ENCODE measurements at places on chromosomes 1 and 21. TPM values are rescaled to one million over a fixed set of nuclear protein-coding genes. Genes with fewer than 3 reads are reported as not detected.

DNA sequence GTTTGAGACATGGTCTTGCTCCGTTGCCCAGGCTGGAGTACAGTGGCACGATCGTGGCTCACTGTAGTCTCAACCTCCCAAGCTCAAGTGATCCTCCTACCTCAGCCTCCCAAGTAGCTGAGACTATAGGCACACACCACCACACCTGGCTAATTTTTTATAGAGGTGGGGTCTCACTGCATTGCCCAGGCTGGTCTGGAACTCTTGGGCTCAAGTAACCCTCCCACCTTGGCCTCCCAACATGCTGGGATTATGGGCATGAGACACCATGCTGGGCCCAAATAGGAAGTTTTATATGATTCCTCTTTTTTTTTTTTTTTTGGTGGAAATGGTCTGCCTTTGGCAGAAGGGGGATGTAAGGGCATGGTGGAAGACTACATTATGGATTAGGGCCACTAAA is 6.1 kb upstream of the FNDC7 start:
- DNase-seq: no peak

- DNase-seq: no peak
Measured at GRCh38 chr1:202158810-202159533, 1.4 kb downstream of the PTPN7 start.

ADORA1 gene
- 1.6 TPM for total RNA-seq

GRCh38 chr1:159161001-159161718 is 10.3 kb upstream of the CADM3 start:
- peak; percentile 60 for DNase-seq

- DNase-seq: no peak
Measured at GRCh38 chr1:121546830-121547591, 362.2 kb downstream of the SRGAP2C start.

ASAP3 gene
- total RNA-seq: 27.3 TPM

SYT11 gene
- total RNA-seq: 1.2 TPM

DNA sequence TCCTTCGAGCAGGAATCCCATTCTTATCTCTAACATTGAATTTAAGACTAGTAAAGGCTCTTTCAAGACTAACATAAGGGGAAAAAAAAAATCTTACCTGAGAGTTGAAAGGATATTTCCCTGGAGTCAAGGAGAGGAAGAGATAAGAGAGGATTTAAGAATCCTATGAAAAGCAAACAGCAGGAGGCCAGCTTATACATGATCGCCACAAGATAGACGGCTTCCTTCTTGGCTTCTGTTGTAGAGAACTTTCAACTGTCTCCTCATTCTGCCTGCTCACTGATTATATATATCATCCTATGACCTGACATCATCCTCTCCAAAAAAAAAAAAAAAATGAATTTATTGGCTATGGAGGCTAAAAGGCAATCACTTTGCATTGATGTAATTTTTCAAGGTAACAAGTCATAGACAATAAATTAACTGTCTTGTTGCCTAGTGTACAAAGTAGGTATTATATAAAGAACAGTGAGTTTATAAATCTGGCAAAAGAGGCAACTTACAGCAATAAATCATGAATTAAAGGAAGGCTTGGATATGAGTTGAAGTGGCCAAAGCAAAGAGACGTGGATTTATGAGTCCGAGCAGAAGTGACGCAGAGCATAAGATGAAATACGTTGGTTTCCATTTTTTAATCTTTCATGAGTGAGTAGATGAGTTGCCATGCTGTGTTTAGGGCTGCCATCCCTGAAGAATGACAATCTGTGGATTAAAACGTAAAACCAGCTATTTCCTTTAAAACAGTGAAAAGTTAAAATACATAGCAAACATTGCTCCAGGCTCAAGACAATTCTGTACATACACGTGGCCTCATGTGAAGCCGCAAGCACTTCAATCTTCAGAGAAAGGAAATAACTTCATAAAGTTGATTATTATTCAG is at the start of gene UTS2:
Gene UTS2, minus strand, starts transcription at position 262 of the 880 bp plus-strand sequence. Its CDS starts 62 bp downstream, at position 200.
- no peak for DNase-seq

DNA sequence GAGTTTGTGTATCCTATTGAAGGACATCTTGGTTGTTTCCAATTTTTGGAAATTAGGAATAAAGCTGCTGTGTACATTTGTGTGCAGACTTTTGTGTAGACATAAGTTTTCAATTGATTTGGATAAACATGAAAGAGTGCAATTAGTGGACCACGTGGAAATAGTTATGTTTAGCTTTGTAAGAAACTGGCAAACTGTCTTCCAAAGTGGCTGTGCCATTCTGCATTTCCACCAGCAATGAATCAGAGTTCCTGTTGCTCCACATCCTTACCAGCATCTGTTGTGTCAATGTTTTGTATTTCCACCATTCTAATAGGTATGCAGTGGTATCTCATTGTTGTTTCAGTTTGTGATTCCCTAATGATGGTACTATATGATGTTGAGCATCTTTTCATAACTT is 46.5 kb downstream of the FH start:
- no peak for DNase-seq

GRCh38 chr1:54764922-54765561 is 719 bp upstream of the PARS2 start:
- no peak for DNase-seq

SLC30A7 gene
- total RNA-seq: 39.2 TPM

EPHA2 gene
- total RNA-seq: 15.7 TPM

DNA sequence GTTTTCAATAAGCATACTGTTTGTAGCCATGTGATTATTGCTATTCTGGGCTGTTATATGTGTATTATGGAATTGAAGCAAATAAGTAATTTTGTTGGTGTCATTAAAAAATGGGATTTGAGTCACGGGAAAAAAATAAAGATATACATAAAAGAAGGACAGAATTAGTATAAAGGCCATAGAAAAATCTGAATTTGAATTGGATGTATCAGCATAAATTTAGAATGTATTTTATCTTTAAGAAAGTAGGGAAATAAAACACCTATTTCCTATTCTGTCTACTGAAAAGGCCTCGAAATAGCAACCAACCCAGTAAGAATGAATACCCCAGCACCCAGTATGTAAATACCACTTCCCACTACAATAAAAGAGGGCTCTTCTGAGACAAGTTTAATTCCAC is 185.9 kb downstream of the SLC45A1 start:
- DNase-seq: no peak

DMRTA2 gene
- total RNA-seq: not detected

CHRNB2 gene
- total RNA-seq: 0.07 TPM

- DNase-seq: no peak
Measured at GRCh38 chr1:2789164-2789985, 12.1 kb downstream of the TTC34 start.

SLC2A1 gene
- total RNA-seq: 71.6 TPM

GRCh38 chr1:61561666-61562065 is 163.3 kb downstream of the TM2D1 start:
- no peak for DNase-seq

DNA sequence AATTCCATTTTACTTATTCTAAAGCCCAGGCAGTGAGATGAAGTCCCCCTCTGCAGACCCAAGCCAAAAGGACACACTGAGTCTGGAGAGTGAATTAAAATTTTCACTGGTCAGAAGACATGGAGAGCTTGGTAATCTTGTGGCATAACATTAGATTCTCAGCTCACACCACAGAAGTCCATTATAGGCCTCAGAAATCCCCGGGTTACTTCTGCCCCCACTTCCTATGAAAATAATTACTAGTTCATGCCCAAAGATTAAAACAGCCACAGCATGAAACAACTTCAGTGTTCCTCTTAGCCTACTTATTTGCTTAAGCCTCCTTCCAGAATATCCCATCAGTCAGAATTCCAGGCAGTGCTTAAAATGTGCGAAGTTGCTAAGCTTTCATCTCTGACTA is 123.3 kb downstream of the ZC3H11B start:
- no peak for DNase-seq

DNA sequence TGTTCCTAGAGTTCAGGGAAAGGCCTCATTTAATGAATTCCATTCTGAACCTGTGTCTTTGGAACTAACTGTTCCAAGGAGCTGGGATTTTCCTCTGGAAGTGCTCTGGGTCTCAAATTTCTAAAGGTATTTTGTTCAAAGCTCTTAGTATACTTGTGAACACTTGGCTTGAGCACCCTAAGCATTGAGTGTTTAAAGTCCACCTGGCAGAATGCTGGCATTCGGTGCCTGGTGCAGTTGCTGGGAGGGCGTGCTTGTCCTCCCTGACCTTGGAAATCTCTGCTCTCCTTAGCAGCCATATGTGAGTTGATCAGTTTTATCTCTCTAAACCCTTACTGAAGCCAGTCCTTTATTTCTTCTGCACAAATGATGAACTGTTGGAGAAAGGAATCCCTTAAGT is 3.0 kb downstream of the MTARC2 start:
- peak; percentile 67 for DNase-seq

GRCh38 chr1:201020721-201021629 is 2.5 kb downstream of the KIF21B start:
- peak; percentile 43 for DNase-seq

TBX19 gene
- total RNA-seq: 1.5 TPM

GRCh38 chr1:62688687-62689085 is 500 bp upstream of the DOCK7 start:
- peak; percentile 32 for DNase-seq

TMCC2 gene
- total RNA-seq: 0.88 TPM

- no peak for DNase-seq
Measured at GRCh38 chr1:116558571-116558970, 12.3 kb downstream of the CD58 start.

DNA sequence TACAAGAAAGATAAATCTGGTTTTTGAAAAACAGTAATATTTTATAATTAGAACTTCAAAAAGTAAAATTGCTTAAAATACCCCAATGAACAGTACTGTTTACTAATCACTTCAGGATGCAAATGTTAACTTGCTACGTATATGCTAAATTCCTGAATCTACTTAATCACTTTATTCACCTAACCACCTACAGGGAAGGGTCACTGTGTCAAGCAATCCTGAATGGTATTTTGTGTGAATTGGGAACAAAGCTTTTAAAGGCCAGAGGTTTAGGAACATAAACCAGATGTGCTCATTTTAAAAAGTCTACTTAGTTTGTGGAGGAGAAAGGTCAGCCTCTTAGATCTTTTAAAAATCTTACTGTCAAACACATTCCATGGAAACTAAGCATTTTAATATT is 1143.0 kb upstream of the ADGRL2 start:
- DNase-seq: no peak

DNA sequence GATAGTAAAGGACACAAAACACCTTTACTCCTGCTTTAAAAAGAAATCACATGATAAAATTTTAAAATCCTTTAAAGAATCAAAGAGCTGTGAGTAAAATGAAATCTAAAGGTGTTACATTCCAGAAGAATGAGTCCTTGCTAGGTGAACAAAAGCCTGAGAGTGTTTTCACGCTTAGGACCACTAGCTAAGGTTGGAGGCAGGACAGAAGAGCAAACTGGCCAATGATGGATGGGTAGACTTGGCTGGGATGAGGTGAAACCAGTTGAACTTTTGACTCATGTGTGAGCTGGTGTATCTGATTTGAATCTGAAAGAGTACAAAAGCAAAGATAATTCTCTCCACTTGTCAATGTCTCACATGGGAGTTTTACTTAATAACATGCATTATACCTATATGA is 35.1 kb downstream of the CATSPERE start:
- DNase-seq: no peak

DNA sequence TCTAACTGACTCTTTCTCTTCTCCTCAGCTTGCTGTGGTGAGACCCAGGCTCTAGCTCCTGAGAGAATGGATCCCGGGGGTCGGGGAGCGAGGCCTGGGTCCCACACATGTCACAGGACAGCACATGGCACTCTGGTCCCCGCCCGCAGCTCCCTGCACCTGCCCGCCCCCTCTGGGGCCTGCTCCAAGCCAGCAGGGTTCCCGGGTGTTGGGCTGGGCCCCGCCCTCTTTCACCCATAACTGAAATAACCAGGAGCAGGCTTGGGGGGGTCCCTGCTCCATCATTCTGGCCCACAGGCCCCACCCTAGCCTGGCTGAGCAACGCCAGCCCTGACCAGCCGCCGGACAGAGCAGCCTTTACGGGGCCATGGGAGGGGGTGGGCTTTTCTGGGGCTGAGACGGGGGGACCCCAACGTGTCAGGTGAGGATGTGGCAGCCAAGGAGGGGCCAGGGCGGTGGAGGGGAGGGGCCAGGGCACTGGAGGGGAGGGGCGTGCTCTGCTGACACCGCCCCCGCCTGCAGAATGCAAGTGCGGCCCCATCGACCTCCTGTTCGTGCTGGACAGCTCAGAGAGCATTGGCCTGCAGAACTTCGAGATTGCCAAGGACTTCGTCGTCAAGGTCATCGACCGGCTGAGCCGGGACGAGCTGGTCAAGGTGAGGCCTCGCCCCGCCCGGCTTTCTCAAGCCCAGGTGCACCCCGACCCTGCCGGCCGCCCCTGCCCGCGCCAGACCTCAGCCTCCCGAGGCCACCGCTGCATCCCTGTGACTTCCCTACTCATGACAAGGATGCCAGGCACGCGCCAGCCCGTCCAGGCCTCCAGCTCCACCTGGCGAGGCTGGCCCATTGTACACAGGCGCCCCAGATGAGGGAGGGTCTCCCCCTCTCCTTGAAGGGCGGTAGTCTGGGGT is 19.4 kb downstream of the COL6A1 start:
- DNase-seq: peak; percentile 16

DNA sequence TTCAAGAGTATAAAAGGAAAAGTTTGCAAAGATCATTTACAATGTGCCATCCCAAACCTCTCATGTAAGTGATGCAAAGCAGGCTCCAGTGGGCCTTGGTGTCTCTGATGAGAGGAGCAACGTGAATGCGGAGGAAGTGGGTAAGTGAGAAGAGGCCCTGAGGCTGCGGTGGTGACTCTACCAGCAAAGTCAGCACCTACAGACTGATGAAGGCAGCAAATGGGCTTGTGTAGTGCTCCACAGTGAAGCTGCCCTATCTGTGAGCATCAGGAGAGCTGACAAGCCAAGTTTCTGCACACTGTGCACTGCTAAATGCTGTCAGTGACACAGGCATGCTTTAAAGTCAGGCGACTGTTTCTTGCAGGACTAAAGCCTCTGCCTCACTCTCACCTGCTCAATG is 15.6 kb upstream of the RAP1A start:
- DNase-seq: no peak

- no peak for DNase-seq
Measured at GRCh38 chr21:45536301-45537081, 5.7 kb downstream of the SLC19A1 start.

ADCY10 gene
- total RNA-seq: 1.6 TPM

LMOD1 gene
- 64.5 TPM for total RNA-seq

Measured in colonic mucosa (tissue), 4 donors.